ENCODE measurements at places on chromosomes 1 and 21. TPM values are rescaled to one million over a fixed set of nuclear protein-coding genes. Genes with fewer than 3 reads are reported as not detected.

- peak; percentile 72 for DNase-seq
These were observed 287.4 kb upstream of the LYPLAL1 start for GRCh38 chr1:218886101-218886871.

GRCh38 chr21:41643246-41643966 lies 123.4 kb downstream of the RIPK4 start:
- no peak for DNase-seq

- no peak for DNase-seq
These were observed 221.1 kb downstream of the LMO4 start for GRCh38 chr1:87549738-87550137.

- DNase-seq, result peak; percentile 26
These were observed 6.5 kb downstream of the KCNN3 start for GRCh38 chr1:154863315-154864174.

- DNase-seq, result no peak
These were observed 24.4 kb downstream of the IQGAP3 start for GRCh38 chr1:156547982-156548381.

- DNase-seq, result no peak
These were observed 25.6 kb downstream of the HHIPL2 start for GRCh38 chr1:222522105-222522915.

- DNase-seq, result peak; percentile 69
These were observed 43.2 kb downstream of the CNN3 start for GRCh38 chr1:94883691-94884090.

- no peak for DNase-seq
These were observed 16.5 kb upstream of the LCE2D start for GRCh38 chr1:152646656-152647055.

DNA sequence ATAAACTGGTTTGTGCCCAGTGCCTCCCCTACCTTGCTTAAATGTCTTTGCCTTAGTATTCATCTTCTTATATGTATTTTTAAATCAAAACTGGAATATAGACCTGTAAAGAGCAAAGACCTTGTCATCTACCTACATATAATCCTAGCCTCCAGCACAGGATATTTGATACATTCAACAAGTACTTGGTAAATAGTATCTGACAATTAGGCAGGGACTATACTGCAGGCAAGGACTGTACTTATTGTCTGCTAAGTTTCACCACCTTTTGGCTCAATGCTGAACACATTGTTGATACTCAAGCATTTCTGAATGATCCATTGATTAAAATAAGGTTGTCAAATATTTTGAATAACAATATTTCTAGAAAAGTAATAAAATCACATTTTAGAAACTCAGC lies 96.4 kb downstream of the PKN2 start:
- no peak for DNase-seq

DNA sequence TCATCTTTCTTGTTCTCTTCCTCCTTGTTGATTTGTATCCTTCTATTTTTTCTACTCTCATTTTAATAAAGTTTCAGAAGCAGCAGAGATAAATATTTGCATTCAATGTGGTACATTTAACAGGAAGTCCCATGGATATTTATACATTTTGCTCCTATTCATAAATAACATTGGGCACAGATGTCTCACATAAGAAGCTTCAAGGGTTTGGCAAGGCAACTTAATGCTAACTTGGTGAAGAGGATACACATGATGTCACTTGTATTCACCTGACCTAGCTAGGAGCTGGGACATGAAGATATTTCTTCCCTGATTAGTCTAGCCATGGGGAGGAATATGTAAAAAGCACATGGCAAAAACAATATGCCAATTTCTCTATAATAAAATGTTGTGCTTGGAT lies 65.1 kb upstream of the DUSP10 start:
- no peak for DNase-seq

GRCh38 chr1:172146141-172146850 lies 274.2 kb upstream of the C1orf105 start:
- no peak for DNase-seq

CD1B gene
- total RNA-seq, result not detected

PDPN gene
- total RNA-seq, result 5.3 TPM

KRTAP21-2 gene
- total RNA-seq, result 1.3 TPM

RHEX gene
- 5.5 TPM for total RNA-seq

CHIA gene
- 0.20 TPM for total RNA-seq

All from skin of body (tissue), 3 donors.